Stimulated activated CD8-positive, alpha-beta memory T cell treated with anti-CD3 and anti-CD28 coated beads, Interleukin-7, amount 100 ng/mL, for 1 hour (primary cell): ENCODE measurements at places on chromosomes 6 and 20.

- DNase-seq = no peak
Measured at GRCh38 chr20:44219791-44220190, 9.2 kb upstream of the OSER1 start.

GRCh38 chr20:24100370-24101011 lies 111.9 kb upstream of the GGTLC1 start:
- peak; percentile 36 for DNase-seq

GRCh38 chr6:15001326-15001910 lies 244.5 kb upstream of the JARID2 start:
- DNase-seq = no peak

GRCh38 chr6:162200945-162201690 lies 526.4 kb downstream of the PRKN start:
- DNase-seq = no peak

GRCh38 chr6:161792851-161793493 lies 519.1 kb upstream of the AGPAT4 start:
- no peak for DNase-seq

DNA sequence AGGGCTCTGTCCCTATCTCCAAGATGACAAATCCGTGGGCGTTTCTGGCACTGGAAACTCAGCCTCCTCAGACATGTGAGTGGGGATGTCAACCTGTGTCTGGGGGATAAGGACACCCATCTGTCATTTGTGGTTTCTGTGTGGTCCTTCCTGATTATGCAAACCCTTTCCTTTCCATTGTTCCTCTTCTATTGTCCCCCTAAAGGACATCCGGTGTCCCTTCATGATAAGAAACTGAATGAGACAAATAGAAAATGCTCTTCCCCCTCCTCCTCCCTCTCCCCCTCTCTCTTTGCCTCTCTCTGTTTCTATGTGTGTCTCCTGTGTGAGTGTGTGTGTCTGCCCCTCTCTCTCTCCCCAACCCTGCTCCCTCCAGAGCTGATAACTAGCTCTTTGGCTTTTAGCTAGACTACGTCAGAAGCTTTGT lies 11.5 kb upstream of the GLP1R start:
- no peak for DNase-seq

GRCh38 chr6:115001731-115002350 lies 659.0 kb upstream of the HS3ST5 start:
- DNase-seq = no peak

DNA sequence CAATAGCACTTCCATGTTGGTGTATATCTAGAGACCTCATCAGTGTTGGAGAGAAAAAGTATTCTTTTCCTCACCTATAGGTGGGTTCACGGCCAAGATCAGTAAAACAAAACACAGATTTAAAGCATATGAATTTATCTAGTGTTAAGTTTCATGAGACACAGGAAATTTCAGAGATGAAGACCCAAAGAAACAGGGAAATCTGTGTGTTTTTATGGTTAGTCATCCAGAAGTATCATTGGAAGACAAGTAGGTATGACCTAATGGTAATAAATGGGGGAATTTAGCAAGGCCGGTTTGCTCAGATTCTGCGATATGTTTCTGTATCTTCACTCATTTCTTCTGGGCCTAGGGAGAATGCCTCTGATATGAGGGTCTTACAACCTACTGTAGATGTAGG lies 419.6 kb upstream of the MARCKS start:
- no peak for DNase-seq

- no peak for DNase-seq
Measured at GRCh38 chr6:125268765-125269164, 33.0 kb downstream of the HDDC2 start.

GRCh38 chr6:156423829-156424228 lies 353.3 kb upstream of the ARID1B start:
- DNase-seq = no peak

DNA sequence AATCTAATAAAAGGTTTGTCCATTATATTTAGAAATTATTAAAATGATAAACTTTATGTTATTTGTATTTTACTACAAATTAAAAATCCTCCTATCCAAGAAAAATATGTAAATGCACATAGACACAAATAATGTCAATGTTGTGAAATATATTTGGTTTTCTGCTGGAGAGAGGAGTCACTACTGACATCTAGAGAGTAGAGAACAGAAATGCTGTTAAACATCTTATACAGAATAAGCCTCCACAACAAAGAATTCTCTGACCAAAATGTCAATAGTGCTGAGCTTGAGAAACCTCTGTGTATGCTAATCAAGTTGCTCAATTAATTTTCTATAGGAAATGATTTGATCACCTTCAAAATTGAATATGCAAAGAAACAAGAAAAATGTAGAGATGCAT lies 12.4 kb downstream of the HTR1B start:
- DNase-seq = no peak

DNA sequence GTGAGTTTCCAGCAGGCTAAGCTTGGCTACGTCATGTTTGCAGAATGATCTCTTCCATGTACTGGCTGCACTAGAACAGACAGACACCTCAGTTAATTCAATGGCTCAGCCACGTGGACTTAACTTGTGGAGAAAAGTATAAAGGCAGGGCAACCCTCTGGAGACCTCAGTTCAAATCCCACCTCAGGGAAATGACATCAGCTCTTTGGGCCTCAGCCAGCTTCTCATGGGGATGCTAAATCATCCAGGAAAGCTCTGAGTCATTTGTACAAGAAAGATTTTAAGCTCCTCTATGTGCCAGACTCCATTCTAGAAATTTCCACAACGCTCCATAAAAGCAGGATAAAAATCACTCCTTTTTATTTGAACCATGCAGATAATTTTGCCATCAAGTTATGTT lies 128.5 kb upstream of the SALL4 start:
- no peak for DNase-seq

GRCh38 chr6:169450097-169450496 lies 196.5 kb upstream of the THBS2 start:
- DNase-seq = no peak

- no peak for DNase-seq
Measured at GRCh38 chr6:145714731-145715130, 20.6 kb downstream of the EPM2A start.

GRCh38 chr6:10163203-10163962 lies 251.5 kb downstream of the TFAP2A start:
- no peak for DNase-seq

- DNase-seq = no peak
Measured at GRCh38 chr6:63930848-63931247, 295.2 kb downstream of the PHF3 start.

GRCh38 chr6:63997221-63997620 lies 361.6 kb downstream of the PHF3 start:
- no peak for DNase-seq

GRCh38 chr6:28003059-28003458 lies 46.0 kb downstream of the OR2B6 start:
- DNase-seq = no peak

- no peak for DNase-seq
Measured at GRCh38 chr6:98039443-98039842, 756.4 kb upstream of the MMS22L start.

- DNase-seq = no peak
Measured at GRCh38 chr6:135895231-135895911, 43.9 kb downstream of the PDE7B start.

DNA sequence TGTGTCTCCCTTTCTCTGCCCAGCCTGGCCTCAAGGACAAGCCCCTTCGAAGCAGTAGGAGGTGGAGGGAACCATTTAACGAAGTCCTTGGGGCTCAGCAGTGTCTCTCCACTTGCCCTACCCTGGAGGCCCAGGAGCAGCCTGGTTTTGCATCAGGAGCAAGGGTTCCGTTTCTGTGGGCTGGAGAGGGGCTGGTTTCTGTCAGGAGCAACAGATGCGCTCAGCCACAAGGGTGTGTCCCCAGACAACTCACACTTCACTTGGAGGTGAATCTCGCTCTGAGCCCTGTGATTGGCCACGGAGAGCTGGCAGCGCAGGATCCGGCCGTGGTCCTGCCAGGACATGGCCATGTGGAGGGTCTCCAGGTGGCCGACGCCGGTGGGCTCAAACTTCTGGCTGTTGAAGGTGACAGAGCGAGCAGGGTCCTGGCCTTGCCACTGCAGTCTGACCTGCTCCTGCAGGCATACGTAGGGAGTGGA lies 6.9 kb downstream of the SIGLEC1 start:
- no peak for DNase-seq

DNA sequence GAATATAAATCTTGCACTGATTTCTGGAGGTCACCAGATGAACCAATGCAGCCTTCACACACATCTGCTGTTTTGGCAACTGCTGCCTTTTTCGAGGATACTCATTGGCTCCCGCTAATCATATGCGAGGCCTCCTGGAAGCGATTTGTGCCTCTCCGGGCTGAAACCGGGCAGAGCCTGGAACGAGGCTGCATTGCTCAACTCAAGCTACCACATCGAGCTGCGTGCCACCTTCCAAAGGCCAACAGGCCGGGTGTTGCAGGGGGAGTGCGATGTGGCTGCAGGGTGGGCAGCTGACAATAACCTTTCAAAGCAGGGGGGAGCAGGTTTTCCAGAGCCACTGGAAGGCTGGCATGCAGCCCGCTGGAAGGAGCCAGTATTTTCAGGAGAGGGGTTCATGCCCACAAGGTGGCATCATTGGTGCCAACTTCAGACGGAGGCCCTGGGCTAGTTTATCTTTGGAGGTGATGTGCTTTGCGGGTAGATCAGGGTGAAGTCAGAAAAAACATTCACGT lies 122.6 kb upstream of the IFNGR1 start:
- peak; percentile 14 for DNase-seq

DNA sequence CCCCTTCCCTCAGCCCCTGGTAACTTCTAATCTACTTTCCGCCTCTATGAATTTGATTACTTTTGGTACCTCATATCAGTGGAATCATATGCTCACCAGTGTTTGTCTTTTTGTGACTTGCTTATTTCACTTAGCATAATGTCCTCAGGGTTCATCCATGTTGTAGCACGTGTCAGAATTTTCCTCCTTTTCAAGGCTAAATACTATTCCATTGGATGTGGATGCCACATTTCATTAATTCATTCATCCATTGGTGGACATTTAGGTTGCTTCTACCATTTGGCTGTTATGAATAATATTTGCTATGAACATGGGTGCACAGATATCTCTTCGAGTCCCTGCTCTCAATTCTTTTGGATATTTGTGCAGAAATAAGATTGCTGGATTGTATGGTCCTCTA lies 388.6 kb upstream of the SOX4 start:
- no peak for DNase-seq

GRCh38 chr6:31216208-31216898 lies 45.9 kb upstream of the POU5F1 start:
- DNase-seq = no peak

GRCh38 chr20:51978070-51978501 lies 175.8 kb upstream of the SALL4 start:
- no peak for DNase-seq

DNA sequence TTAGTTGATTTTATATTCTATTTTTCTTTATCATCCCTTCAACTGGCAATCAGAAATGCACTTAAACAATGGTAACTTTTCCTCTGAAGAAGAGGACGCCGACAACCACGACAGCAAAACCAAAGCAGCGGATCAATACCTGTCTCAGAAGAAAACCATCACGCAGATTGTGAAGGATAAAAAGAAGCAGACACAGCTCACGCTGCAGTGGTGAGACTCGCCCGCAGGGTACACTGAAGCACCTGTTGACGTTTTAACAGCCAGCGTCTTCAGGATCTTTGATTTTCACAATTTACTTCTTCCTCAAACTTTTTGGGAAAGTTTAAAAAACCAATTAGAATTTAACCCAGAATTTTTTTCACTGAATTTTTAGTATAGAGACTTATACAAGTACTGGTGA lies 701 bp downstream of the RFX6 start:
- DNase-seq = no peak

- no peak for DNase-seq
Measured at GRCh38 chr6:107866606-107867301, 42.6 kb upstream of the SCML4 start.

DNA sequence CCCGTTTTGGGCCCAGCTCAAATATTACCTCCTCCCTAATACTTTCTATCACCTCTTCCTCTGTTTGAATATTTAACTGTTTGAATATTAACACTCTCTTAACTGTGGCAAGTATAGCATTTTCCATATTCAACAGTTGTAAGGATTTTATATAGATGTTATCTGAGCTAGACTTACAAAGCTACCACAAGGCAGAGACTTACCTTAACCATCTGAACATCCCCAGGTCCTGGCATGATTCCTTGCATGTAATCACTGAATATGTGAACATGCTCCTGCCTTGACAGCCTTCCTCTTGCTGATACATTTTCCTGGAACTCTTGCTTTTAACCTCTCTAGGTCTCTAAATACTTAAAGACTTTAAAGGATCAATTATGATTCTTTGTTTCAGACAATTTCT lies 182.4 kb downstream of the MCHR2 start:
- no peak for DNase-seq
